Natural killer cell (primary cell): ENCODE measurements at places on chromosomes 6 and 20. TPM values are rescaled to one million over a fixed set of nuclear protein-coding genes. Genes with fewer than 3 reads are reported as not detected.
A peak's percentile ranks its signal among the peaks of the same experiment; 100 is the strongest.

GRCh38 chr6:17585766-17586490 lies 14.2 kb upstream of the FAM8A1 start:
- peak; percentile 29 for DNase-seq

The TCP11 gene
- total RNA-seq = not detected

The KIF25 gene
- not detected for total RNA-seq

DNA sequence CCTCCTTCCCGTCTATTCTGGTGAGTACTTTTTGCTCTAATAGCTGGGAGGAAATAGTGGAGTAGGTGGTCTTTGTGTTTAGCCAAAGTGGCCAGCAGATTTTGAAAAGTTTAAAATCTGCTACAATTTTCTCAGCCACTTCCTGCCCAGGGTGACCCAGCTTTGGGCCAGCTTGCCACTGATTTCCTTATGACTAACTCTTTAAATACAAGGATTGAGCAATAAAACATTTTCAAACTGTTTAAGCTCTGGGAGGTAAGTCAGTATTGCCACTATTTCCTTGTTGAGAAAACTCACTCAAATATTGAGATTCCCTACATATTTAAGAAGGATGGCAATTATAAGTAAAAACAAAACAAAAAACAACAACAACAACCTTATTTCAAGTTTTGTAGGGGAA lies 54.5 kb downstream of the TRMT11 start:
- no peak for DNase-seq

The WFDC13 gene
- total RNA-seq = not detected

The COL20A1 gene
- total RNA-seq = 0.33 TPM

DNA sequence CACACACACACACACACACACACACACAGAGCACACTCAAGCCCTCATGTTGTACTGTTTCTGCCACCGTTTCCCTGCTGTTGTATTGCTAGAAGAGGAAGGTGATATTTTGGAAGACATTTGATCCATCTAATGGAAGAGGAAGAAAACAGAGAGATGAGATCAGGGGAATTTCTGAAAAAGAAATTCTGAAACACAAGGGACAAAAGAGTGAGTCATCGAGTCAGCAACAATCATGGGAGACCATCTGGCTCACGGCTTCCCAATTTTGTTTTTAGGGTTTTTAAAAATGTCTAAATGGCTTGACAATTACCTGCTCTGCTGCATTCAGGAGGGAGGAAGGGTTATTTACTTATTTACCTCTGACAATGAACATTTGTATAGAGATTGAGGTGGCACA lies 22.0 kb downstream of the SOX4 start:
- no peak for DNase-seq

The FAM184A gene
- total RNA-seq = 0.20 TPM

DNA sequence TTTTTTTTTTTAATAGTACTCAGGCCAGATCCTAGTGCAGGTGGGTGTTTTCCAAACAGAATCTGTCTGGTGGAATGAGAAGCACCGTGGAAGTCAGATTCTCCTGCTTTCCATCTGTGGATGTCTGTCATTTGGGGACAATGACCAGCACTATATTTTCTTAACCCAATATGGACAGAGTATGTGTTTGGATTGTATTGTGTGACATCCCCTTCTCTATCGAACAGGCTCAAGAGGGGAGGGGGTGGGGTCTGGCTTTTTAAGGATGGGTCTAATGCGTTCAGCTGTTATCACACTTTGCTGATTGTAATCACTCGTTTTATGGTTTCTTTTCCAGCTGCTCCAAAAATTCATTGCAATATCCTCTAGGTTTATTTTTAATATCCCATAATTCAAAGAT lies 197.5 kb upstream of the CEP162 start:
- DNase-seq = no peak

GRCh38 chr6:43246301-43247113 lies 3.2 kb downstream of the TTBK1 start:
- no peak for DNase-seq

DNA sequence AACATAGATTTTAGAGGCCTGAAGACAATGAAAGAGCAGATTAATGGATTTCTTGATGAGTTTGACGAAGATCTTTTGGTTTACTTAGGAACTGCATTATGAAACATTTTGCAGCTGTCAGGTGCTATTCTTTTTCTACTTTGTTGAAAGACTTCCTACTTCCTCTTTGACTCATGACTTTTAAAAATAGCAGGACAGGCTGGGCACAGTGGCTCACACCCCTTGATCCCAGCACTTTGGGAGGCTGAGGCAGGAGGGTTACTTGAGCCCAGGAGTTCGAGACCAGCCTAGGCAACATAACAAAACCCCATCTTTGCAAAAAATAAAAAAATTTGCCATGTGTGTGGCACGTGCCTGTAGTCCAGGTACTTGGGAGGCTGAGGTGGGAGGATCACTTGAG lies 52.0 kb downstream of the ITCH start:
- no peak for DNase-seq

DNA sequence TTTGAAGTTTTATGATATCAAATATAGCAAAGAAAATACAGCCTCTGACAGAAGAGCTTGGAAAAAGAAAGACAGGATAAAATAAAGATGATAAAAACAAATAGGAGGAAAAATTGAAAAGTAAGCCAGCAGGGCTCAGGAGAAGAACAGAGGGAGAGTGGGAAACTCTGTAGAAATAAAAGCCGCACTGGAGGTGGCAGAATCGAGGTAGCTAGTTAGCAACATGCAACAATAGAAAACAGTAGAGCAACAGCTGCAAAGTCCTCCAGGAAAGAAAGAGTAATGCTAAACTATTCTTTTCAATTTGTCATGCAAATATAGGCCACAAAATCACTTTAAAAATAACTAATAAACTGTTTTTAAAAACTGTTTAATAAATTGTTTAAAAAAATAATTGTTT lies 28.8 kb downstream of the HBS1L start:
- DNase-seq = no peak

DNA sequence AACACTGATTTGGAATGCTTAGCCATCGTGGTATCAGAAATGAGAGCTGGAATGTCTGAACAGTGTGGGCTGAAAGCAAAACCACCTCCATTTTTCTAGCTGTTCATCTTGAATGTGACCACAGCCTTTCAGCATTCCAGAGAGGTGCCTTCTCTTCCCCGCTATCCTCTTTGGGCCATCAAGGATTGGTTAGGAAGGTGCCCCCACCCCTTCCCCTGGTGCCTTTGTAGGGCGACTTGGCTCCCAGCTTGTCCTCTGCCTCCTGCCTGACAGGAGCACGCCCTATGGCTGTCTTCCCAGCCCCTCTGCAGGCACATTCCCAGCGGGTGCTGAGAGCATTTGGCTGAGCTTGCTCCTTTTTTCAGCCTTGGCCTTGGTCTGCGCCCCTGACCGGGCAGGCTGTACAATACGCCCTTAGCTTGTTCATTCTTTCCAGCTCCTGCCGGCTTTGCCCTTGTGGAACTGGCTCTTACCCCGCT lies 97.5 kb downstream of the ARMC2 start:
- no peak for DNase-seq

GRCh38 chr6:111990214-111990613 lies 63.7 kb upstream of the CCN6 start:
- peak; percentile 48 for DNase-seq

- no peak for DNase-seq
Observed at GRCh38 chr20:36441027-36441414, 100.3 kb upstream of the MYL9 start.

DNA sequence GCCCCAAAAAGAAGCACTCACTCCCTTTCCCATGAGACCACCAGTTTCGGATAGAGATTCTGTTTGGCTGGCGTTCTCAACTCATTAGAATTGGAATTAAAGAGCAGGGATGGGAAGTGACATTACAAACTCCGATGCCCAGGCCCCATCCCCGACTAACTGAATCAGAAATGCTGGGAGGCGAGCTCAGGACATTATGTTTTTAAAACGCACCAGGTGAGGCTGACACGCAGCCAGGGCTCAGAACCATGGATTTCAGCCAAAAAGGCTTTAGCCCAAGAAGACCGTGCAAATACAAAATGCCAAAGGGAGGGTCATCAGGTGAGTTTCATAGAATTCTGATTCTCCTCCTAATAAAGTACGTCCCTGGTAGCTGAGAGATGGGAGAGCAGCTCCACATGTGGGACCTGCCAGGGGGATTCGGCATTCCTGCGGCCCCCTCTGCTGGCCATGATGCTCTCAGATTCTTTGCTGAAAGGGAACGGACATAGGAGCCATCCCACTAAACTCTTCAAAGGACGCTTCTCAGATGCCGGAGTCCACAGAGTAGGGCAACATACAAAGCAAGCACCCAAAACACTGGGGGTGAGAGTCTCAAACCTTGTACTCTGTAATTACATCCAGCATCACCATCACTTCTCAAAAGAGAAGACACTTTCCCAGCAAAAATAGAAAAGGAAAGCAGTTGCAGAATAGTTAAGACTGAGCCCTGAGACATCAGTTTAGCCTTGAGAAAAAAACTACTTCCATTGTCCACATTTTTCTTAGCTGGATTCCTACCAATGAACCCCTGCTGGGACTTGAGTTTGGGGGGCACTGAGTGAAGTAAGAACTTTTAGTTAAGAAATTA lies 205.2 kb downstream of the BMP7 start:
- DNase-seq = no peak

- DNase-seq = no peak
Observed at GRCh38 chr20:40813029-40813431, 124.0 kb upstream of the MAFB start.

GRCh38 chr6:30491991-30492952 lies 3.0 kb downstream of the HLA-E start:
- no peak for DNase-seq

- DNase-seq = peak; percentile 62
Observed at GRCh38 chr6:24547243-24547642, 52.5 kb downstream of the ALDH5A1 start.

GRCh38 chr6:119865466-119866350 lies 516.1 kb upstream of the MAN1A1 start:
- DNase-seq = no peak

GRCh38 chr20:64038224-64038564 lies 2.2 kb downstream of the C20orf204 start:
- DNase-seq = no peak

- DNase-seq = no peak
Observed at GRCh38 chr6:131641554-131641953, 4.5 kb downstream of the ENPP3 start.

The TRIM31 gene
- not detected for total RNA-seq

- no peak for DNase-seq
Observed at GRCh38 chr6:108714101-108714765, 134.0 kb upstream of the ARMC2 start.

DNA sequence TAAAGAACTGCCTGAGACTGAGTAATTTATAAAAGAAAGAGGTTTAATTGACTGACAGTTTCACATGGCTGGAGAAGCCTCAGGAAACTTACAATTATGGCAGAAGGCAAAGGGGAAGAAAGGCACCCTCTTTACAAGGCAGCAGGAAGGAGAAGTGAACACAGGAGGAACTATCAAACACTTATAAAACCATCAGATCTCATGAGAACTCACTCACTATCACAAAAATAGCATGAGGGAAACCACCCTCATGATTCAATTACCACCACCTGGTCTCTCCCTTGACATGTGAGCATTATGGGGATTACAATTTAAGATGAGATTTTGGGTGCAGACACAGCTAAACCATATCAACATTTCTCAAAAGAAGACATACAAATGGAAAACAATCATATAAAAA lies 266.3 kb downstream of the EPM2A start:
- DNase-seq = no peak
